D721Med (cell line): ENCODE measurements at places on chromosomes 2 and 18.

DNA sequence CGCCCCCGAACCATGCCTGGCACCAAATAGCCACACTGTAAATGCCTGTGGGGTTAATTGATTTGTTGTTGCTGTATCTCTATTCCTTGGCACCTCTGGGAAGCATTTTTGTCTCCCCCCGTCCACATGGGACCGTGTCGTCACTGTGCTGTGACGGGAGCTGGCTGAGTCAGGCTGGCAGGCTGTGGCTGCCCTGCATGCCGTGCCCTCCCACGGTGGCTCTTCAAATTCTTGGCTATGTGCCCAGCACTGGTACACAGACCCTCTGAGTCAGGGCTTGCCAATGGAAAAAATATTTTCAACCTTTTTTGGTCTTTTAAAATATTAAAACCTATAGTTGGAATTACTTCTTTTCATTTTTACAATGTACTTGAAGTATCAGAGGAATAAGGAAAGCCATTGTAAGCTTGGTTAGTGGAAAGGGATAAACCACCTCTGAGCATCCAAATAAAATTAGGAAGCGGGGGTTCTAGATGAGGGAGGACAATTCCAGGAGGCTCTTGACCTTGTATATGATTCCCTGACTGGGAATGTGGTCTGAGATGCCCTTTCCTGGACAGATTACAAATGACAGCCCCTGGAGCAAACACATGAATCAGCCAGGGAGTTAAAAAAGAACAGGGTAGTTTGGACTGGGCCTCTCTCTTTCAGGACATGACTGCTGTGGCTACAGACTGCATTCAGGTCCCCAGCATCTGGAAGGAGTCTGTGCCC, 59.4 kb downstream of the DGKD start:
- no peak for DNase-seq

DNA sequence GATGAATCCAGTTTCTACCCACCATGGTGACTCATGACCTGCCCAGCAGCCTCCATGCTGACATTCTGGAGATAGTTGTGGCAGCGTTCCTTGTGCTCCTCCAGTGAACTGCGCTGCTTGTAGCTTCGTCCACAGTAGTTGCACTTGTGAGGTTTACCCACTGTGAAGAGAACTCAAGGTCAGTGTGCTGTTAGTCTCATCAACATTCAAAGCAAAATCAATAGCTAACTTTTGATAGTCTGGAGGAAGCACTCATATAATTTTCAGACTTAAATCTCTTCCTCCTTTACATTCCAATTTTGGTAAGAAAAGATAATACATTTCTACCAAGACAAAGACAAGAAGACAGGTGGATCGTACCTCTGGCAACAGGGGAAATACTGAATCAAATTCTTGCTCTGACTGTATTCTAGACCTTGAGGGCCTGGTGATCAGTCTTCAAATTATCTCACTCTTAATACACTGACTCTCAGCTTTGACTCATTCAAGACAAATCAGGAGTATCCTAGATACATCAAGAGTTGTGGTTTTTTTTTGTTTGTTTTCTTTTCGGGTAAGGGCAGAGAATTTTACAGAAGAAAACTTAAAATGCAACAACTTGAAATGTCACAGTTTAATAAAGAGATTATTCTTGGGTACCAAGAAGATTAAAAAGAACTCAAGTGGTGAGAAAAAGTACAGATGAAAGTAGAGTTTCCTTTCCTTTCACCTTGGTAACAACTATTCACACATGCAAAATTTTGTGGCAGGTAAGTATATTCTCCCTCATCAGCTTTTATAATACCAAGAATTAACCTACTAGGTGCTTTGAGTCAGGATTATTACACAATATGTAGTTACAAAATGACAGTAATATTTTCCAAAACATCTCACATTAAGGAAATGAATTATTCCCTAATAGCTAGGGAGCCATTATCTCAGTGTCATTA, 129.2 kb downstream of the IKZF2 start:
- no peak for DNase-seq

DNA sequence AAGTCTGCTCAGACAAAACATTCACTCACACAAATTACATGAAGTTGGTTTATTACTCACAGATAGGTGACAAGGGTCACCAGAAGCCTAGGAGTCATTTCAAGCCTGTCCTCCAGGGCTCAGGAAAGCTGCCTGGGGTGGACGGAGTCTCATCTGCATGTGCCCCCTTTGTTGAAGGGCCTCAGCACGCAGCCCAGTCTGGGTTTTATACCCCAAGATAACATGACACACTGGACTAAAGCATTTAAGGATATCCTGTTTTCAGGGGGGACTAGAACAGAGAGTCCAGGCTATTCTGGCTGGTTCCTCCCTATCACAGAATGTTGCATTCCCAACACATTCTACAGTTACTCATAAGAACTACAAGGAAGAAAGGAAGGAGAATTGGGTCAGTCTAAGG, 164.7 kb downstream of the MREG start:
- no peak for DNase-seq

DNA sequence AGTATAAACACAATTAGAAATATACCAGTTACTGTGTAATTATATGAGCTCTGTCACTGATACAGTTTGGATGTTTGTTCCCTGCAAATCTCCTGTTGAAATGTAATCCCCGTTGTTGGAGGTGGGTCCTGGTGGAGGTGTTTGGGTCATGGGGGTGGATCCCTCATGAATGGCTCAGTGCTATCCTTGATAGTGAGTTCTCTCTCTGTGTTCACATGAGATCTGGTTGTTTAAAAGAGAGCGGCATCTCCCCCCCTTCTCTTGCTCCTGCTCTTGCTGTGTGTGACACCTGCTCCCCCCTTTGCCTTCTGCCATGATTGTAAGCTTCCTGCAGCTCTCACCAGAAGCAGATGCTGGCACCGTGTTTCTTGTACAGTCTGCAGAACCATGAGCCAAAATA, 24.1 kb downstream of the MTX2 start:
- no peak for DNase-seq

- DNase-seq, result no peak
Observed at GRCh38 chr2:6896930-6897759, 19.6 kb downstream of the RSAD2 start.

- no peak for DNase-seq
Observed at GRCh38 chr2:173291412-173291811, 63.3 kb upstream of the CDCA7 start.

DNA sequence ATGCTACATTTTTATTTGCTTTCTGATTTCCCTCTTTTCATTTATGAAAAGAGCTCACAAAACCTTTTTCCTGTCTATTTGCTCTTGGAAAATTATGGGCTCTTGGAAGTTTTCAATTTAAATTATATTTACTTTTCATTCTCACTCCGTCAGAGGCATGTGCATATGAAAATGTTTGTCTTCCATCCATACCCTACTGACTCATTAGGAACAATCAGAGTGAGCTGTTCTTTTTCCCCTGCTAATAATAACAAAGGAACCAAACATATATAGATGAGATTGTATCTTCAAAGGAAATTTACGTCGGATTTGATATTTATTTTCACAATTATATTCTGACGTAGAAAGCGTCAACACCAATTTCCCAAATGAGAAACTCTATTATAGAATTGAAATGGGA, 1101.2 kb downstream of the TSN start:
- no peak for DNase-seq

GRCh38 chr18:26370037-26370436, 143.8 kb downstream of the TAF4B start:
- DNase-seq, result no peak

DNA sequence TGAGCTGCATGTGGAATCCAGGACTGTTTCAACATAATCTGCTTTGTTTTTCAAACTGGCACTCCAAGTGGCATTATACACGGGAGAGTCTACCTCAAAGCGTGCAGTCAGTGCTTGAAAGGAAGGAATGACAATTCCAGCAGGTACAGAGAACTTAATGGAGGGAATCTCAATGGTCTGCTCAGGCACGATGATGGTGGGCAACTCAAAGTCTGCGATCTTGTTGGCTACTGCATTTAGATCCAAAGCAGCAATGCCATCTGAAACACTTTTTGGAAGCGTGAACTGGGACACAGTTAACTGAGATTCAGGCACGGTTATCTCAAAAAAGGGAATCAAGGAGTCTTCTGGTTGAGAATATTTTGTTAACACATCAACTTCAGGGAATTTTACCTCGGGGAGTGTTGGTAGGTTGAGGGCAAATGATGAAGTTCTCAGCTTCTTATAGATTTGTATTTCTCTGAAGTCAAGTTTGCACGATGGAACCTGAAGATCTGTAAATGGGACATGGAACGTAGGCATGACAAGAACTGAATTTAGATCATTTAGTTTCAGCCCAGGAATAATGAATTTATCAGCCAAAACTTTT, 38.7 kb downstream of the APOB start:
- DNase-seq, result no peak

GRCh38 chr2:5094192-5094591, 598.0 kb upstream of the SOX11 start:
- DNase-seq, result no peak

GRCh38 chr2:96249654-96250053, 16.1 kb downstream of the TMEM127 start:
- no peak for DNase-seq

- DNase-seq, result no peak
Observed at GRCh38 chr2:203908797-203909185, 27.8 kb upstream of the ICOS start.

DNA sequence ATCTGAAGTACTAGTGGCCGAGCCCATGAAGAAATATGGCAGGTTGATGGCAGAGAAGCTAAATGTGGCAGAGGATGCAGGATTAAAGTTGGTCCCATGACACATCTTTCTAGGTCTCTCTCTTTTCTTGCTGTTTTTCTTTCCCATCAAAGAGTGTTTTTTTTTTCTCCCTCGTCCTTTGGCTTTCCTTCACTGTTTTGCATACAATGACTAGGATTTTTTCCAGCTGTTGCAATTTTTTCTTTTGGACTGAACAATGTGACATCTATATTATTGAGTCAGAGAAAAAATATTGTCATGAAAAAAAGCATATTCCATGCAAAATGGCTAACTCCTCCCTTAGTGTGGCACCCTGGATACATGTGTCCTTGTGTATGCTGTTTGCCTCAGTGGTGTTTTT, 939.5 kb upstream of the FANCL start:
- DNase-seq, result no peak

DNA sequence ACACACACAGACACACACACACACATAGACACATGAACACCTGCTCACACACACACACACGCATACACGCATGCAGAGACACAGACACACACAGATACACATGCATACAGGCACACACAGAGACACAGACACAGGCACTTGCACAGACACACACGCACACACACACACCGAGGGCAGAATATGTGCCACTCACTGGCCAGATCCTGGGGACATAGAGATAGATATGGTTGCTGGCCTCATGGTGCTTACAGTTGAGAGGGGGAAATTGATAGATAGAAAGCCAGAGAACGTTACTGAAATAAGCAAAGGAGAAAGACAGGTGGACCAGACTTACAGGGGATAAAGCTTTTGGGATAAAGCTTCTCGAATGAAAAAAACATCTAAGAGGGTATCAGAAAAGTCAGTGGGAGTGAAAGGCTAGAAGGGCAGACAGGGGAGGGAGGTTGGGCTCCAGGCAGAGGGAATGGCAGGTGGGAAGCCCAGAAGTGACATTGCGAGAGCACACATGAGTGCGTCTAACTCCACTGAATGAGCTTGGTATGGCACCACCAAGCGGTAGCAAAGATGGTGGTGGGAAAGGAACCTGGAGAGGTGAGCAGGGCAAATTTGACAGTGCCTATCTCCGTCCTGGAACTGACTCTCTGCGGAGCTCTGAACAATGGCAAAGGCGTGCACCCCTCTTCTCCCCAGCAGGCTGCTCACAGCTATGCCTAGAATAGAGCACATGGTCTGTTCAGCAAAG, 390.1 kb upstream of the TRIB2 start:
- no peak for DNase-seq

DNA sequence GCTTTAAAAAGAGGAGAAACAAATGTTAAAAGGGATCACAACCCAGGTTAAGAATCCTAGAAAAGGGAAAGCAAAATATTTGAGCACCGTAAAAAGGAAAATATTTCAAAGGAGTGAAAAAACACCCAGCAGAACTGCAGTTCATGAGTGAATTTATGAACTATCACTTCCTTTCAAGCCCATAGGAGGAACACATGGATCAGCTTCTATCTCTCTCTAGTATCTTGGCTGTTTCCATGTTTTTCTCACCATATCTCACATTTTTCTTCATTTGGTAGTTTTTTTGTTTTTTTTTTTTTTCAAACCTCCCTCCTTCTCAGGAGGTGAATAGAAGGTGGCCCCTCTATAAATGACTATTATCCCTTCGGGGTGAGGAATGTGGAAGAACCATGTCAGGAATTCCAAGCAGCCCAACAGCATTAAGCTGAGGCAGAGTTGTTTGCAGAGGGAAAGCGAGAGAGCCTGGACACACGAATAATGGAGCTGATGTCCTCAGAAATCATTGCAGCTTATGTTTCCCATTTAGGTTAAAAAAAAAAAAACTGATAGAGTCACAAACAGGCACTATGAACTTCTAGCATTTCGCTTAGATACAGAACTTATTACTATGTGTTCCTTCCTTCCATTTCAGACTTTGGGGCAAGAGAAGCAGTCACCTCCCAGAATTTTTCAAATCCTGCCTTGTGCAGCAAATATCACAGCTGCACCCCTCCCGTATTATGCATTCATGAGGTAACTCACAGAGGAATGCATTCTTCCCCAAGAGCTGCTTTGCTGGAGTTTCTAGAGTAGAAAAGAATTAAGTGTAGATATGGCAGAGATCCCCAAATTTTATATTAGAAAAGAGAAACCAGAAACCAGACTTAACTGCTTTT, 315.6 kb downstream of the IRS1 start:
- DNase-seq, result no peak
